ENCODE measurements at places on chromosomes 12 and 14. TPM values are rescaled to one million over a fixed set of nuclear protein-coding genes. Genes with fewer than 3 reads are reported as not detected.

SYNE3 gene
- 79.1 TPM for total RNA-seq

CORO1C gene
- total RNA-seq, result 47.4 TPM

DPY19L2 gene
- total RNA-seq, result 8.7 TPM

ARHGEF25 gene
- total RNA-seq, result 1.4 TPM

CPNE6 gene
- total RNA-seq, result not detected

AHNAK2 gene
- 0.06 TPM for total RNA-seq

NCOR2 gene
- total RNA-seq, result 107 TPM

RFLNA gene
- total RNA-seq, result not detected

BCL11B gene
- 99.5 TPM for total RNA-seq

PPFIA2 gene
- total RNA-seq, result not detected

HCAR1 gene
- 0.08 TPM for total RNA-seq

NGB gene
- total RNA-seq, result not detected

TMEM121 gene
- 8.8 TPM for total RNA-seq

HOXC6 gene
- total RNA-seq, result not detected

C14orf93 gene
- total RNA-seq, result 11.4 TPM

BRMS1L gene
- 5.0 TPM for total RNA-seq

GPR132 gene
- 46.6 TPM for total RNA-seq

HELB gene
- total RNA-seq, result 35.8 TPM

MDP1 gene
- total RNA-seq, result 11.9 TPM

KRT78 gene
- total RNA-seq, result not detected

PLXNC1 gene
- 44.3 TPM for total RNA-seq

TMEM179 gene
- not detected for total RNA-seq

AQP2 gene
- total RNA-seq, result not detected

ASIC1 gene
- 31.3 TPM for total RNA-seq

ARL6IP4 gene
- 211 TPM for total RNA-seq

ST8SIA1 gene
- 13.8 TPM for total RNA-seq

POTEM gene
- total RNA-seq, result not detected

RASSF9 gene
- total RNA-seq, result not detected

FBLN5 gene
- total RNA-seq, result 3.5 TPM

RFX4 gene
- total RNA-seq, result not detected

INHBE gene
- total RNA-seq, result not detected

CPM gene
- total RNA-seq, result 1.6 TPM

RHEBL1 gene
- 9.7 TPM for total RNA-seq

SERPINA10 gene
- not detected for total RNA-seq

SALL2 gene
- total RNA-seq, result 4.4 TPM

KRT72 gene
- 0.67 TPM for total RNA-seq

DGKA gene
- total RNA-seq, result 783 TPM

BHLHE41 gene
- total RNA-seq, result 0.36 TPM

GARIN6 gene
- not detected for total RNA-seq

KRT75 gene
- not detected for total RNA-seq

PPP1R1A gene
- total RNA-seq, result not detected

DEGS2 gene
- total RNA-seq, result 0.14 TPM
